ENCODE measurements at places on chromosomes 5 and 9.

- no peak for DNase-seq
Observed at GRCh38 chr9:87816036-87816435, 66.6 kb upstream of the SPATA31E1 start.

DNA sequence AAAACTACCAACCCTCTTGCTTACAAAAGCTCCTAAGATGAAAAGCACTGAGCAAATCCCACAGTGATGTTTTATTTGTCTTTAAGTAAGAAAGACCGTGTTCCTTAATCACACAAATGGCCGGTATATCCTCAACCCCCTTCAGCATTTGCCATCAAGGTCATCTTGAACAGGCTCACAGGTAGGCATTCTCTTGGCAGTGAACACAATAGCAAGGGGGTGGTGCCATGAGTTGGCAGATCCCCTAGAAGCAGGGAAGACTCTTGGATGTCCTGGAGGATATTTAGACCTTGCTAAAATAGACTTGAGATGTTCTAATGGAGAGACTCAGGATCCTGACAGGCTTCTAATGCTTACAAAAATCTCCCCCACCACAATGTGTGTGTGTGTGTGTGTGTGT lies 323.0 kb downstream of the SPOCK1 start:
- no peak for DNase-seq

GRCh38 chr9:35415402-35416097 lies 74.4 kb upstream of the RUSC2 start:
- no peak for DNase-seq

- DNase-seq: no peak
Observed at GRCh38 chr9:36035006-36035405, 1.7 kb upstream of the RECK start.

- DNase-seq: no peak
Observed at GRCh38 chr5:164581889-164582288, 1076.5 kb downstream of the MAT2B start.

- DNase-seq: no peak
Observed at GRCh38 chr5:8949908-8950307, 596.0 kb downstream of the SEMA5A start.

GRCh38 chr9:93066978-93067603 lies 8.6 kb downstream of the SUSD3 start:
- no peak for DNase-seq

- DNase-seq: no peak
Observed at GRCh38 chr5:5929291-5930020, 448.9 kb downstream of the MED10 start.

- no peak for DNase-seq
Observed at GRCh38 chr9:117170567-117170966, 244.3 kb downstream of the ASTN2 start.

DNA sequence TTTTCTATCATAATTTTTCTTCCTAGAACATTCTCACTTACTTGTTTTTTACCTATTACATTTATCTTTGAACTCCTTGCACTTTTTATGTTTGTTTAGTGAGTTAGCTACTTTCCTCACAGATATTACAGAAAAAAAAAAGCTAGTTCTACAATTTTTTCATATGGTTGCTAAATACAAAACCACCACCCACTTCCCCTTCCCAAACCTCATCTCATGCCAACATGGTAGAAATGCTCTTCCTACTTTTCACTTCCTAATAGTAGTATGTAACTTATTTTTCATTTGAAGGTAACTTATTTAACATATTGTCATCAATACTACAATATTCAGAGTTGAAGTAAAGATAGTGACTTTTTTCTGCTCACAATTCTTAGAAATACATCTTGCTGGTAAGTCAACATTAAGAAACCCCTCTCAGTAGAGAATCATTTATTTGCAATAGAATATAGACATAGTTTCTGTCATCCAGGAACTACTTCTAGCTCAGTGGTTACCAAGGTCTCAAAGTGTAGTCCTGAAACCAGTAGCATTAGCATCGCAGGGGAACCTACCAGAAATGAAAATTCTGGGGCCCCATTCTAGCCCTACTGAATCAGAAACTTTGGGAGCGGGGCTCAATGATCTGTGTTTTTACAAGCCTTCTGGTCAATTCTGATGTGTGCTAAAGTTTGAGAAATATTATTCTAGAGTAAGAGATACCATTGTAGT lies 1124.6 kb downstream of the DTWD2 start:
- no peak for DNase-seq

GRCh38 chr9:15403155-15403554 lies 19.5 kb upstream of the SNAPC3 start:
- no peak for DNase-seq

Measured in stimulated activated CD8-positive, alpha-beta memory T cell treated with anti-CD3 and anti-CD28 coated beads, Interleukin-2, amount 100 ng/mL, for 1 hour (primary cell).